Activated T-helper 2 cell treated with anti-CD3 and anti-CD28 coated beads, Interferon-gamma antibody, Interleukin-2, Interleukin-4, amounts not matched to agents 10 μg/mL and 5 μg/mL and 100 μg/mL, durations not matched to agents 14 hours and 24 hours and 36 hours (primary cell): ENCODE measurements at places on chromosomes 7 and 10. TPM values are rescaled to one million over a fixed set of nuclear protein-coding genes. Genes with fewer than 3 reads are reported as not detected.

DNA sequence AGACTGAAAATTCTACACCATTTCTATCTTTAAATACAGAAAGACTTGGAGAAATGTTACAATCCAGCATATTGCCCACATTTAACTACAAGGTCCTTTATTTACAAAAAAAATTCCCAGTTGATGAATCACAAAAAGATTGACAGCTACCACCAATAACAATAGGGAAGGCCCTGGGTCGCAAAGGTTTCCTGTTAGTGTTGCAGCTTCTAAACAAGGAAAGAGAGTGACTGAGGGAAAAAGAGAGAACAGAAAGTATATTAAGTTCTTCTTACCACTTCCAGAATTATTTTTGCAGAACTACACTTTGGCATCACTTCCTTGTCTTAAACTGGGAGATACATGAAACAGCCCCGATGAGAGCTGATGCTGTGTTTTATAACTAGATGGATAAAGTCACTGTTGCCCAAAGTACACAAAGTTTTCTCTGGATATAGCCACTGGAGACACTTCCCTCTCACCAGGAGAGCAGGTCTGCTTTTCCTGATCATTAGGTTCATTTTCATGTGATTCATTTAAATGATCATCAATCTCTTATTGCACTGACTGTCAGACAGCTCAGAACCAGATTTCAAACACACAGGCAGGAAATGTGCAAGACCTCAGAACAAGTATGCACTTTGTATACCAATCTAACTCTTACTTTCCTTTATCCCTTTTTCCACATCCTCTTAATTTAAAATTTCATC is 57.0 kb downstream of the SHTN1 start:
- no peak for DNase-seq

DNA sequence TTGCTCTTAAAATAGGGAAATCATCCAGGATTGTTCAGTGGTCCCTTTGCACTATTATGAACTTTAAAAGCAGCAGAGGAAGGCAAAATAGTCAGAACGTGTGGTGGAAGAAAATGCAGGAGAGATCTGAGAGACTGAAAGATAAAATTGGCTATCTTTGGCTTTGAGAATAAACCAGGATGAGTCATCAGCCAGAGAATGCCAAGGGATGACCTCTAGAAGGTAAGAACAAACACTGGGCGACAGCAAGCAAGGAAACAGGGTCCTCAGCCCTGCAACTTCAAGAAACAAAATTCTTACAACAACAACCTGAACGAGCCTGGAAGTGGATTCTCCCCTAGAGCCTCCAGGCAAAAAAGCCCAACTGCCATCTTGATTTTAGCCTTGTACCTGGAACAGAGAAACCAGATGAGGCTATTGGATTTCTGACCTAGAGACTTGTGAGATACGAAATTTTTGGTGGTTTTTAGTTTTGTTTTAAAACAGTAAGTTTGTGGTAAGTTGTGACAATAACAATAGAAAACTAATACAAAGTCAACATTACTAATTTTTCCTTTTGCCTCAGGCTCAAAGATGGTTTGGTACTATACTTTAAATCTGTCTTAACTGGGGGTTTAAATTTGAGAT is 130.2 kb upstream of the CNTNAP2 start:
- DNase-seq, result no peak

GRCh38 chr7:94421681-94422080 is 27.0 kb downstream of the COL1A2 start:
- DNase-seq, result no peak

Gene ZNF425
- total RNA-seq, result 0.39 and 1.0 TPM in 2 replicates

Gene PLAC9
- total RNA-seq, result not detected in 2 replicates

GRCh38 chr7:155043756-155044155 is 26.4 kb upstream of the HTR5A start:
- DNase-seq, result no peak

- no peak for DNase-seq
Measured at GRCh38 chr10:132444877-132445351, 47.9 kb downstream of the PWWP2B start.

Gene ERV3-1
- 9.7 and 9.8 TPM in 2 replicates for total RNA-seq

Gene ELAPOR2
- total RNA-seq, result 2.4 and 2.7 TPM in 2 replicates

- DNase-seq, result no peak
Measured at GRCh38 chr10:122115874-122116273, 126.9 kb downstream of the TACC2 start.

Gene NRCAM
- 0.05 TPM in 1 of 2 replicates, not detected in the other for total RNA-seq

GRCh38 chr10:48714088-48714487 is 29.4 kb downstream of the WDFY4 start:
- DNase-seq, result no peak

- DNase-seq, result no peak
Measured at GRCh38 chr7:30899630-30900029, 12.0 kb upstream of the AQP1 start.

Gene PIP
- not detected in 2 replicates for total RNA-seq

Gene THNSL1
- 3.1 TPM in 2 replicates for total RNA-seq
